ENCODE measurements at places on chromosomes 3 and 15.
A peak's percentile ranks its signal among the peaks of the same experiment; 100 is the strongest.

- DNase-seq = no peak
These were observed 45.9 kb downstream of the SUMF1 start for GRCh38 chr3:4421121-4421520.

- no peak for DNase-seq
These were observed 790.1 kb downstream of the PLOD2 start for GRCh38 chr3:145370870-145371269.

DNA sequence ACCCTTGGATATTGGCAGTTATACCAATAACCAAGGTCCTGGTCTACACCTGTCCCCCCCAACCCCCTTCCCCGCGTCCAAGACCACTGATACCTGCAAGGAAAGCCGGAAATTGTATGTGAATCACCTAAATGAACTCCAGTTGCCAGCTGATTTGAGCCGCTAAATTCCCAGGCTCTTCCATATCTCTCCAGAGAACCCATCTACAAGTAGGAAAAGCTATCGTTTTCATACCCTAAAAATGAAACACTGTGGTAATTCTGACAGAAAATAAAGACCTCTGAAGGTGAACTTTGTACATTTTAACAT lies 114.2 kb upstream of the ICE2 start:
- no peak for DNase-seq

- DNase-seq = no peak
These were observed 23.8 kb downstream of the MTMR14 start for GRCh38 chr3:9673082-9673481.

DNA sequence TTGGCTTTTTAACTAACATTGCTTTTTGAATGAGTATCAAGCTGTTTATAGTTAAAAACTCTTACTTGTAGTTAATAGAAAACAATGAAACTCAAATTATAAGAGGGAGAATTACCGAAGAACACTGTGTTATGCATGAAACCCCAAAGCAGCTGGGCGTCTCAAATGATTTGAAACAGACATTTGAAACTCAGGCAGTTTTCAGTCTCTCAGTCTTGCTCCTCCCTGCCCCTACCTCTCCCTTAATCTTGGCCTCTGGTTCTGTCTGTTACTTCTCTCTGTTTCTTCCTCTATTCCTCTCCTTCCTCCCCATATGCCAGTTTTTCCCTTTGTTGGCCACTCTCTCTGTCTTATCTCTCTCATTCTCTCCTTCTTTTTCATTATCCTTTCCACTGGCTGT lies 118.3 kb upstream of the SYNPR start:
- DNase-seq = no peak

DNA sequence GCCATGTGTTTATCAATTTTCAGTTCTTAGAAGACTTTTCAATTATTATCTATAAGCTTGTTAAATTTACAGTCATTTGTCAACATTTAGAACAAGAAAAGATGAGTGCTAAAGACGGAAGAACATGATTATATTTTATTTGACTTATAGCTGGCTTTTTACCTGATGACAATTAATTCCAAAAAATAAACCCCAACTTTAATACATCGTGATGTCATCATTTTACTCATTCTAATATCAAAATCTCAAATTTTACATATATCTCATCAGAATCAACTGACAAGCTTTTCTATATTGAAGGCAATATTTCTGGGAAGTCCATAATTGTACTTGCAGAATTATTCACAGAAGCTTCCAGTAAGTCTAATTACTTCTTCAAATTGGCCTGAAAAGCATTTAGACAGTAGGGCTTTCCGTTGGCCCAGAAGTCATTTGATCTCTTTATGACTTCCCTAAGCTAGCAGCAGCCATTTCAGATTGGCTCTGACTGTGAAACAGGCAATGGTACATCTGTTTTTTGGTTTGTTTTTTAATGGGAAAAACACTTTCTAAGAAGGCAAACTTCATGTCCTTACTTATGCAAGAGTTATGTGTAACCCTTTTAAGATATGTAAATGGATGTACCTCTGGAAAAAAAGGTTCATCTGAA lies 234.7 kb upstream of the PLSCR5 start:
- DNase-seq = no peak

DNA sequence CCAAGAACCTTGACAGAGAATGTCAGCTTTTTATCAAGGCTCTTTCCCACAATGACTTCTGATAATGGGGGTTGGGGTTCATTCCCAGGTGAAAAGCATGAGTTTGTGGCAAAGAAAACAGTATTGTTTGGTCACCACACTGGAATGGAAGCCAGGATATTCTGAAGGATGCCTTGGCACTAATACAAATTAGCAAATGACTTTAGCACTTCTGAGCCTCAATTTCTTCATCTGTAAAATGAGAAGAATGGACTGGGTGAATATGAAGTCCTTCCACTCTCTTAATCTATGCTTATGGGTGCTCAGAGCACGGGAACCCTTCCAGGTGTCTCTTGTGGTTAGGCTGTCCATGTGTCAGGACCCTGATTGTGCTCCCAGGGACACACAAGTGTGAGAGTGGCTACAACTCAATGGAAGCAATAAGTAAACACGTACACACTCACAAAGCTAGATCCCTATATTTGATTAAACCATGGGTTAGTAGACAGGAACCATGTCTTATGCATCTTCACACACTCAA lies 21.4 kb downstream of the RAB27A start:
- DNase-seq = no peak

- DNase-seq = no peak
These were observed 128.3 kb downstream of the WDR76 start for GRCh38 chr15:43955140-43955539.

- DNase-seq = no peak
These were observed 2.6 kb downstream of the DALRD3 start for GRCh38 chr3:49015765-49016164.

DNA sequence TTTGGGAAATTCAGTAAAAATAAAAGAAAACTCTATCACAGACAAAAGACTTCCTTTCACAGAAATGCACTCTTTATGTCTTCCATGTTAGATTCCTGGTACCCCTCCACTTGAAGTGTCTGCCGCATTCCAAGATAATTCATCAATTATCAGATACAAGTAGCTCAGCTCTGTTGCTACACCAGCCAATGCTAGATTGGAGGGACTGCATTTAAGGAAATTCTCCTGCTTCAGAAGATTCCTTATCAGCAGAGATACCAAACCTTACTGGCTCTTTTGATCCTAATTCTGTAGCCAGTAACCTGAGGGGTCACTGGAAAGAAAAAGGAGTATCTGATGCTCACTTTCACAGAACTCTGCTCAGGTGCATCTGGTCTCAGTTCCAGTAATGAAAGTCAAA lies 63.9 kb downstream of the TM4SF4 start:
- DNase-seq = no peak

GRCh38 chr3:197949778-197950676 lies at the start of gene RPL35A:
Gene RPL35A, plus strand, starts transcription at chr3:197950190. Its CDS starts 778 bp downstream, at chr3:197950968.
- peak; percentile 50 for DNase-seq

DNA sequence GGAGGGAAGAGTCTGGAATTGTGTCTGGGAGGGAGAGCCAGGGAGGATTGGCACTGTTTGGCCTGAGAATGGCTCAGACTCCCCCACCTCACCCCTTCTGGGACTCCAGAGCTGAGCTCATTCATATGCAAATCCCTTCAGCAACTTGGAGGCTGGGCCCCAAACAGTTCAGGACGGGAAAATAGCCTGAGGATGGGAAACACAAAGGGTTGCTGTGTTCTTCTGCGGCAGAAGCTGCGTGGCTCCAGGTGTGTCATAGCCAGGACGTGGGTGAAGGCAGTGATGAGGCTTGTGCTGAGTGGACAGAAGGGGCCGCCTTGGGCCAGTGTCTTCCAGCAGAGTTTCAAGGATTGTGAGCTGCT lies 16.6 kb downstream of the MASP1 start:
- DNase-seq = no peak
